GM12892 (cell line): ENCODE measurements at places on chromosomes 6 and 20.

DNA sequence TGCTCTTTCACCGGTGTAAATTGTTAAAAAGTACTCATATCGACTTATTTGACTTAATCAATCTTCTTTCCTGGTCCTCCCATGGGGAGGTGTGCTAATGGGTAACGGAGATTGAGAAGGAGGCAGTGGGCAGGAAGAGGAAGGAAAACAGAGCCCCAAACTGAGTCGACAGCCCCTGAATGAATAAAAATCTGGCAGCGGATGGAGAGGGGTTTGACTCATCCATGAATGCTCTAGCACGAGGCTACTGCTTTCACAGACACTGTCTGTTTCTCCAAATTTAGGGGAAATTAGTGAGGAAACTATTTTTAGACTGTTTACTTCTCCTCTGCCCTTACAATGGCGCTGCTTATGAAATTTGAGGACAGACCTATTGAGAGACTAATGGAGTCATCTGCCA is 142.2 kb upstream of the ATXN1 start:
- DNase-seq, result no peak

DNA sequence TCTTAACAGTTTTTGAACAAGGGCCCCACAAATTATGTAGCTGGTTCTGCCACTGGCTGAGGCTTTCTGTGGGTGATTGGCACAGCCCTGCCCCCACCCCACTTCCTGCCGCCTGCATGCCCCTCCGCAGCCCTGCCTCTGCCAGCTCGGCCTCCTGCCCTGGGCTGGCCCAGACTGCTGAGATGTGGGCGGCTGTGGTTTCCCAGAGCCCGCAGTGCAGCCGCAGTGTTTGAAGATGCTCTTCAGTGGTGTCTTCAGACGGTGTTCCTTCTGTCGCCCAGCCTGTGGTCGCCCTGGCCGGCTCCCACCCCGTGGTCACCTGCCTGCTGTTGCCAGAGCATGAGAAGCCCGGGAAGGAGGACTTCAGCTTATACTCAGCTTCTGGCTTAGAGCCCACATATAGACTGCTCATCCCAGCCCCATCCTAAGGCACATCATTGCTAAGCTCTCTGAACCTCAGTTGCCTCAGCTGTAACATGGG is 154.3 kb downstream of the VEGFA start:
- no peak for DNase-seq

GRCh38 chr20:31717478-31718201 is 5.0 kb downstream of the BCL2L1 start:
- peak; percentile 39 for DNase-seq

DNA sequence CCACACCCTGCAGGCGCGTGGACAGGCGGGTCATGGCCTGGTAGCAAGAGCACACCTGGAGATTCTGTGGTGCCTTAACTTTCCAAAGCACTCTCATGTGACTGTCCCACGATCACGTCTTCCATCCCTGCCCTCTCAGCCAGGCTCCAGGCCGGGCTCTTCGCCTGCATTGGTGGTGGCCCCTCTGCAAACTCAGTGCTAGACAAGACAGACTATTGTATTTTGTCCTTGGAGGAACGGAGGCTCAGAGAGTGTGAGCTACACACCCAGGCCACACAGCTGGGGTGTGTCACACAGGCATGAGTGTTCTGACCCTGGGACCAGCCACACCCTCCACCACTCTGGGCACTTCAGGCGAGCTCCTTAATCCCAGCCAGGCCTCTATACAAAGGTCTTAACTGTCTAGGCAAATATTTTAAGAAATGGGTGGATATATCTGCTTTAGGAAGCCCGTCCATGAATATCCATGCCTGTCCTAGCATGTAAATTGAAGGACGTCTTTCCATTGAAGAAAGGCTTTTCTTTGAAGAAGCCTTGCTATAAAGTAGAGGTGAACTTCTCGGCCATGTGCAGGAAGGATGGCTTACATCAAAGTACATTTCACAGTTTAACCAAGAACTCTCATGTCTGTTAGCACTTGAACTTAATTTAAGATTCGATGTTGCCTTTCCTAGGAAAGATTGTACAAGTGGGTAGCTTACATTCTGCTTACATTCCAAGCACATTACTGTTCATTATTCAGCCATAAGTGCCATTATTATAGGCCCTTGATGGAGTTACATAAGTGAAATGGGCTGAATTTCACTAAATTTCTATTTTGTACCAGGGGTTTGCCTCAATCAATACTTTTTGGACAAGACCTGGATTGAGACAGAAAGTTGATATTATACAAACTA is 263.9 kb downstream of the DLL1 start:
- DNase-seq, result no peak

GRCh38 chr20:62503401-62504178 is 27.8 kb upstream of the GATA5 start:
- no peak for DNase-seq

GRCh38 chr6:298233-299103 is 6.2 kb downstream of the DUSP22 start:
- DNase-seq, result no peak

DNA sequence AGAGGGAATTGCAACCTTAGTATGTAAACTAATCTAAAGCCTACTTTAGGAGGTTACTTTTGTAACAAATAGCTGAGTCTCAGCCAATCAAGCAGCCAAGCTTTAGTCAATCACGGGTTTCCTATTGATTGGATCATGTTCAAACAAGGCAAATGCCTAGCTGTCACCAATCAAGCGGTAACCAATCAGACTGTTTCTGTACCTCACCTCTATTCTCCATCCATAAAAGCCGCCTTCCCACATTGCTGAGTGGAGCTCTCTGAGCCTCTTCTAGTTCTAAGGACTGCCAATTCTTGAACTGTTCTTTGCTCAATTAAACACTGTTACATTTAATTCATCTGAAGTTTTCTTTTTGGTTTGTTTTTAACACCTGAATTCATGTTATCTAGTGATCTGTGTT is 148.4 kb upstream of the BMP5 start:
- DNase-seq, result no peak

- DNase-seq, result no peak
Observed at GRCh38 chr6:117906507-117906957, 532 bp upstream of the SLC35F1 start.

DNA sequence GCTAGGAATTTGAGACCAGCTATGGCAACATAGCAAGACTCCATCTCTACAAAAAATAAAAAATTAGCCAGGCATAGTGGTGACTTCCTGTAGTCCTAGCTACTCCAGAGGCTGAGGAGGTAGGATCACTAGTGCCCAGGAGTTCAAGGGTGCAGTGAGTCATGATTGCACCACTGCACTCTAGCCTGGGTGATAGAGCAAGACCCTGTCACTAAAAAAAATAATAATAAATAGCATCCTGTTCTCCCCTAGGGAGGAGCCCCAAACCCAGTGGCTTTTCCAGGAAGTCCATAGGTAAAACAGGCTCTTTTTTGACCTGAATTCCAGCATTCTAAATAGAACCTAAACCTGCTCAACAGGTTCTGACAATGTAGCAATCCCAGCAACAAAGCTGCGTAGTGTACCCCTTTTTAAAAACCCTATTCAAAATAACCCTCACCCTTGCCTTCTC is 192.0 kb downstream of the ALDH8A1 start:
- no peak for DNase-seq

DNA sequence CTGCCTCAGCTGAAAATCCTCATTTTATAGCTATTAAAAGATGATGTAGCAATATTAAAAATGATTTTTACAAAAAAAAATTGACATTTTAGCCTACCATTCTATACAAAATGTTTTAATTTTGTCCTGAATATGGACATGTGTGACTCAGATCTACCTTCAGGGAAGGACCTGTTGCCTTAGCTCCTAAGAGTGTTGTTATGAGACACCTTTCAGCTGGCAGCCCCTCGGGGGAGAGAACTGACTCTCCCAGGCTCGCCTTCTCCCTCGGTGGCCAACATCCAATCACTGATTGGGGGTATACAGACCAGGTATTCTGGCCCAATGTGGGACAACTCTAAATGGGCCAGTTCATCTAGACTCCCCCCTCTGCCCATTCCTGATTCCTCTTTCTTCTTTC is 32.5 kb upstream of the MRAP2 start:
- DNase-seq, result no peak

DNA sequence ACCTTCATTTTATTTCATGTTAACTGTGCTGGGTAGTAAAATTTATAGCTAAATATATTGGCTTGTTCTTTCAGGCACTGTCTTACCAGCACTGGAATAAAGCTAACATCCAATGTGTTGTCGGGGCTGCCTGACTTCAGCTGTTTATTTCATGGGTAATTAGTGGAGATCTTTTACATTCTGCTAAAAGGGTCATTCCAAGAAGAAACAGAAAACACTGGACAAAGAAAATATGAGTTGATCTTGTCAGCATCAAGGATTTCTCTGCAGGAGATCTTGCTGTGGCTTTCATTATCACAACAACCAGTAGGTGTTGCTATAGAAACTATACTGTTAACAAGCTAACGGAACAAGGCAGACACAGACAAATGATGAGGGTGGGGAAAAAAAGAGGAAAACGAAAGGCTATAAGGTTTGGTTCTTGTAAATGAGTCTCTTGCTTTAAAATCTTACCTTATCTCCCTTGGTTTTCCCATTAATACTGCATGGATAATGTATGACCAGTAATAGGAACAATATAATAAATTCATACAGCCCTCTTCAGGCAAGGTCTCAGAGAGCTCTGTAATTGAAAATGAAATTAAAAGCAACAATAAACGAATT is 206.8 kb downstream of the SIM1 start:
- no peak for DNase-seq

DNA sequence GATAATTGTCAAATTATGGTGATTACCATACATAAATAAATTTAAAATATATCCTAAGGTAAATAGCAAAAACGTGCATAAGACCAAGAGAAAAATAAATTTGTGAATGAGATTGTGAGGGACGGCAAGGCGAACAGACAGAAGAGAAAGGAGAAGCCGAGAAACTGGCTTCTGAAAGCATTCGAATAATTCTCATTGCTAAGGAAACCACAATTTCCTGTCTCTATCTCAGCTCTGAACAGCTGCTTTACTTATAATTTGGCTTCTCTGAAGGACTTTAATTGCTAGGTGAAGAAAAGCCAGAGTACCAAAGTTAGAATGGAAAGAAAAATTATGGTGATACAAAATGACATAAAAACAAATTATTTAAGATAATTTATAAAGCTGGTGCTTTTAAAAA is 79.0 kb upstream of the RGS17 start:
- DNase-seq, result no peak

DNA sequence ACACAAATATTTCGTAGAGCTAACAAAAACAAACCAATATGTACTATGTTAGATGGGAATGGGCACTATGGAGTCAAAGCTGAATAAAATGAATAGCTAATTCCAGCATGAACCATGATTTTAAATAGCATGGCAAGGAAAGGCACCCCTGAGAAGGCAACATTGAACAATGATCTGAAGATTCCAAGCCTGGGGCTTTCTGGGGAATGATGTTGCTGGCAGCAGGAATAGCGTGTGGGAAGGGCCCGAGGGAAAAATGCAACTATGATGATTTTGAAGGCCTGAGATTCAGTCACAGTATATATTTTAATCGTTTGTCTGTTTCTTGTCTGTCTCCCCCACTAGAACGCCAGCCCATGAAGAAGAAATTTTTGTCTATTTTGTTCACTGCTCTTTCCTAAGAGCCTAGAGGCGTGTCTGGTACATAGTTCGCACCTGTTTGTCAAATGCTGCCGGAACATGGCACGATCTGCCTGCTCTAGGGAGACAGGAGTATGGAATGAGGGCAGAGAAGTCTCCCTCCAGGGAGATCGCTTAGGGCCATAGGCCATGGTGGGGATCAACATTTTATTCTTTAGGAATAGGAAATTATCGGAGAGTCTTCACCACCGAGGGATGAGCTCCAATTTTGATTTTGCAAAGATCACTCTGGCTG is 84.8 kb upstream of the EYA2 start:
- DNase-seq, result no peak

GRCh38 chr6:158793432-158793831 is 25.7 kb downstream of the EZR start:
- DNase-seq, result no peak

DNA sequence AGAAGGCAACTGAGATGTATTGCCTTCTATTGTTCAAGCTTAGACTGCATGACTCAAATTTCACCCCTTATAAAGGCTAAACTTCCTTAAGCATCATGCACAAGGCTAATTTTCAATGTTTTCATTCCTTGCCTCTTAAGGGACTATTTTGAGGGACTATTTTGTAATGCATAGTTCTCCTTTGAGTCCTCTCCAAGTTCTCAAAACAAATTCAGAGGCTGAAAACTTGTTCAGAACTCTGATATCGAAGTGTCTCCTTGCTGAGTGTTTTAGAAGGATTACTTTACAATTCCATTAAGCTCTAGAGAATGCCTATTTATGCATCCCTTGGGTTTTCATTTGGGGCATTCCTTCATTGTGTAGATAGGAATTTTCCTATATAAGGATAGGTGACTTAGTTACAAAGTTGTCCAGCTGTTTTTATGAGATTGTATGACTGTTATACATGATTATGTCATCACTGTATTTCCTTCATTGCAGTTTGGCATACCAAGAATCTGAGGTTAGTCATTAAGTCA is 41.7 kb downstream of the COL19A1 start:
- DNase-seq, result no peak

- no peak for DNase-seq
Observed at GRCh38 chr6:162343198-162343935, 384.2 kb downstream of the PRKN start.

DNA sequence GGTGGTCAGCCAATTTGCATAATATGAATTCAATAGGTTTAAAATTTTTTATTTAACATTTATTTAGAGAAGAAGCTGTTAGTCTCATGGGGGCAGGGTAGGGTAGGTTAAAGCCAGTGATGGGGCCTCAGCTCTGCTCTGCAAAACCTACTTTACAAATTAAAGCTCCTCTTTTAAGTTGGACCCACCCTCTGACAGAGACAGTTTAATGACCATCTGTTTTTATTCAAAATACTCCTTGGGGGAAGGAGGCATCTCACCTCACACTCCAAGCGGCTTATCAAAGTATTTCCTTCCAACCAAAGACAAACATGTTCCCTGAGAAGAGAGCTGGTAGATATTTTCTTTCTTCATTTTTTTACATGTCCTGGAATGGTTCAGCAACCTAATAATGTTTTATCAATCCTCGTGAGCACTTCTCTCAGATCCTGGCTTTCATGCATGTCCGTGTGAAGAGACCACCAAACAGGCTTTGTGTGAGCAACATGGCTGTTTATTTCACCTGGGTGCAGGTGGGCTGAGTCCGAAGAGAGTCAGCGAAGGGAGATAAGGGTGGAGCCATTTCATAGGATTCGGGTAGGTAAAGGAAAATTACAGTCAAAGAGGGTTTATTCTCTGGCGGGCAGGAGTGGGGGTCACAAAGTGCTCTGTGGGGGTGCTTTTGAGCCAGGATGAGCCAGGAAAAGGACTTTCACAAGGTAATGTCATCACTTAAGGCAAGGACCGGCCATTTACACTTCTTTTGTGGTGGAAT is 184.7 kb downstream of the GJA1 start:
- DNase-seq, result no peak

GRCh38 chr20:13305284-13305683 is 84.2 kb downstream of the ISM1 start:
- no peak for DNase-seq

GRCh38 chr6:31680226-31681134 is at the start of gene LY6G5C:
LY6G5C (minus strand) TSS chr6:31681067; CDS start chr6:31680373, 694 bp downstream.
- peak; percentile 52 for DNase-seq

DNA sequence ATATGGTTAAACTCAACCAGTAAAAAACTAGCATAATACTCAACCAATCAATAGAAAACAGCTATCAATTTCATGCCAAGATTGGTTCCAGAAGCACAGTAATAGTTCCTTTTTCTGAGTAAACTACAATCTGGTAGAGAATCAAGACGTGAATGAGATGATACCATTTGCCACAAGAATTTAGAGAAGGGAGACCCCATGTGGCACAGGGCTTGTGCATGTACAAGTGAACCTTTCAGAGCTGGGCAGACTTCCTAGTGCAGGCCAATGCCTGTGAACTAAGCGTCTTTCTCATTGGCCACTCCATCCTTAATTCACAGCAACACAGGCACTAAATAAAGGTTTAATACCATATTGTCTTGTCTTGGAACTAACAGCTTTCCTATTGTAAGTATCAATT is 213.5 kb downstream of the RFPL4B start:
- DNase-seq, result no peak
